ENCODE measurements at places on chromosomes 11 and 22.

DNA sequence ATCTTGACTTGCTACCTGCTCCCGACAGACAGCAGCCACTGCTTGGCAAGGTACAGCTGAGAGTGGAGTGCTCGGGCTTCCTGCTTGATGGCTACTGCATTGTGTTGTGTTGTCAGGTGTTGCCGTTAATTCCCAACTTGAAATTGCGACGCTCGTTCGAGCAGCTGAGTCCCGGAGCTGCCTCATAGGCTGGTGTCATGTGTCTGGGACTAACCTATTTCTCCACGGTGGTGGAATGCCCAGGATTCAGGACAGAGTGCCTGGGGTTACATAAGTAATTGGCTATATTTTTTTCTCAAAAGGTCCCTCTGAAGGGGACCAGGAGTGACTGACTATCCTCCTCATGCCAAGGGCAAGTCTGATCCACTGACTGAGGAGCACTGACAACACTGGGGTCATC, 18.5 kb downstream of the COMMD9 start:
- no peak for DNase-seq

DNA sequence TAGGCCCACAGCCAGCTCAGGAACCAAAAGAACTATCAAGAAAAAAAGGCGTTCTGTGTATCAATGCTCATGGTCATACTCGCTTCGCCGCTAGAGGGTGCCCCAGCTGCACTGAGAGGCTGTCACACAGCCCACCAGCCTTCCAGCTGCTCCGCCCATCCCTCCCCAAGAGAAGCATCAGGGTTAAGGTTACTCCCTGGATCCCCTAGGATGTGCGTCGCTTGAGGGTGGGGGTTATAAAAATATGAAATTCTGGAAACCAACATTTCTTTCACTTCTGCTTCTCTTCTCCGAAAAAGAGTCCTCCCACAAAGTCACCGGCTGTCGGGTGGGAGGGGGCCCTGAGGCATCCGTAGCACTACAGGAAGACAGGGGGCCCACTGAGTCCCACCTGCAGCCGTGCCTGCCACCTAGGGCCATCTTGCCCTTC, 1.7 kb downstream of the CBX6 start:
- DNase-seq: peak; percentile 82

DNA sequence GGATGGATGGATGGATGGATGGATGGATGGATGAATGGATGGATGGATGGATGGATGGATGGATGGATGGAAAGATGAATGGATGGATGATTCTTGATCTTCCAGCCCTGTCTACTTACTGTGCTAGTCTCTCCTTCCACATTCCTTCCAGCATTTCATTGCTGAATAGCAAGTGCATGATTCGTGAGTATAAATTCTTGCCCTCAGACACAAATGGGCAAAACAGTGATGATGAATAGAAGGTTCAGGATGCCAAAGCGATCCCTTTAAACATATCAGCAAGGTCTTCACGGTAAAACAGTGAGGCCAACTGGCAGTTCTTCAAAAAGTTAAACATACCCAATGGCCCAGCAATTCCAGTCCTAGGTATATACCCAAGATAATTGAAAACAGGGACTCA, 400.2 kb downstream of the MN1 start:
- DNase-seq: no peak

GRCh38 chr22:27113211-27113635, 455.8 kb downstream of the MIAT start:
- DNase-seq: no peak

DNA sequence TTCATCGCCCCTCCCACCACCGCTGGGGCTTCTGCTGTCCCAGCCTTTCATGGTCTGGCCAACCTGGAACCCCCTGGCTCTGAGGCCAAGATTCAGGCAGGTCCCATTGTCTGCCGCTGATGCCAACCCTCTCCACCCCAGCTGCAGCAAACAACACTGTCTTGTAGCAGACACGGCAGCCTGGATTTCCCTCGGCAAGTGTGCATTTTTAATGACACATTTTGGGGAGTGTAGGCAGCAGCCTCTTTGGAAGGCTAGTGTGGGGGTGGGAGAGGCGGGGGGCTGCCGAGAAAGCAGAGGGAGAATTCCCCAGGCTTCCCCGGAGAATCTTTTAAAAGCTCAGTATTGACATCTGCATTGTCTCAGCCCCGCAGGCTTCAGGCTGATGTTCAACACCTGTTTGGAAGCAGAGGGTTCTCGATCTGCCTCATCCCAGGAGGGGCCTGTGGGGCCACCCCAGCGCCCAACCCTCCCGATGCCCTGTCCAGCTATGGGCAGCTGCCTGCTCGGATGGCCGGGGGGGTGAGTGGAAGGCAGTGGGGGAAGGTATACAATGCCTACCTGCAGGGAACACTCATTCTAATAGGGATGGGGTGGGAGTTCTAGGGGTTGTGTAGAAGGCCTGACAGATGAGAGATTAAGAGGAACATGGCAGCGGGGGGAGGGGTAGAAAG, 41.5 kb downstream of the NECTIN1 start:
- DNase-seq: no peak

DNA sequence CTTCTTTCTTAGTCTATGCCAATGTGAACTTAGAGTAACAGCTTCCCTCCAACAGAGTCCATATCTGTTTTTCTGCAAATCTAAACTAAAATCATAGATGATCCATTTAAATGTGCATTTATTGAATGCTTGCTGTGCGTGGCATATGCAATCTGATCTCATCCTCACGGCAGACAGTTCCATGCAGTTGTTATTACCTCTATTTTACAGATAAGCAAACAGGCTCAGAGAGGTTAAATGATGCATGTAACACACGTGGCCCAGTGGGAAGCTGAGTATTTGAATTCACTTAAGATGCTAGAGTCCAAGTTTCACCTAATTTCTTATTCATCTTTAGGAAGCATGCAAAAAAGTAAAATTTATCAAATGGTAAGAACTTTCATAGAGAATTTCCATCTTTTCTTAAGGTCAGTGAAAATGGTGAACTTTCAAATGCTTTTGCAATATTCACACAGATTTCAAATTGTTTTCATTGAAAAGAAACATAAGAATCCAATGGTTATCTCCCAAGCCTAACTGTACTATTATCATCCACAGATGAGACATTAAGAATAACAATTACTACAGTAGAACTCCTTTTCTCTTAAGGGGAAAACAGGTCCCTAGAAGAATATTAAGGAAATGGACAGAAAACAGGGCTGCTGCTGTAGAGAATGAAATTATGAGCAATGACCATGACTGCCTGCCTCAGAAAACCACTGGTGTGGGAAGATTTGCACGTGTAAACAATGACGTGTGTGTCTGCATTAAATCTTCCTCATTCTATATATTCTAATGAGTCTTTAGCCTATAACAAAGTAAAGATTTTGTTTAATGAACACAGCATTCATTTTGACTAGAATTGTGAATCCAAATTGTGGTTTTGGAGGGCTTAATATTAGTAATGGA, 1171.3 kb downstream of the LRRC4C start:
- DNase-seq: no peak

- DNase-seq: no peak
Observed at GRCh38 chr11:33747979-33748378, 11.8 kb upstream of the CD59 start.

GRCh38 chr22:32265882-32266767, 11.0 kb upstream of the SLC5A4 start:
- peak; percentile 57 for DNase-seq

GRCh38 chr11:107882095-107882820, 23.7 kb upstream of the SLC35F2 start:
- DNase-seq: no peak

DNA sequence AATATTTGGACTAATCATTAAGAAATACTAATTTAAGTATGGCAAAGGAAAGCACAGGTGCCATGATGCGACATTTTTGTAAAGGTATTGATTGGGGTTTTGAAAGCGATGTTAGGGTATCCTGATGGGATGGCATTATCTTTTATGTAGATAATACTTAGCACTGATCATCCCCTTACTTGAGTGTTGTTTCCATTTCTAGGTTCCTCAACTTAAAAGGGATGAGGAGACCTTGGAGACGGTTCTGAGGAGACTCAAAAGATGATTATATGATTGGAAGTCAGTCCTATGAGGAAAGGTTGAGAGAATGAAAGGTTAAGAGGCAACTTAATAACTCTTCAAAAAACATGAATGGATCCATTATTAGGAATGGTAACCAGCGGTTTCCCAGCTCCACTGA, 11.1 kb downstream of the KMT2A start:
- no peak for DNase-seq

DNA sequence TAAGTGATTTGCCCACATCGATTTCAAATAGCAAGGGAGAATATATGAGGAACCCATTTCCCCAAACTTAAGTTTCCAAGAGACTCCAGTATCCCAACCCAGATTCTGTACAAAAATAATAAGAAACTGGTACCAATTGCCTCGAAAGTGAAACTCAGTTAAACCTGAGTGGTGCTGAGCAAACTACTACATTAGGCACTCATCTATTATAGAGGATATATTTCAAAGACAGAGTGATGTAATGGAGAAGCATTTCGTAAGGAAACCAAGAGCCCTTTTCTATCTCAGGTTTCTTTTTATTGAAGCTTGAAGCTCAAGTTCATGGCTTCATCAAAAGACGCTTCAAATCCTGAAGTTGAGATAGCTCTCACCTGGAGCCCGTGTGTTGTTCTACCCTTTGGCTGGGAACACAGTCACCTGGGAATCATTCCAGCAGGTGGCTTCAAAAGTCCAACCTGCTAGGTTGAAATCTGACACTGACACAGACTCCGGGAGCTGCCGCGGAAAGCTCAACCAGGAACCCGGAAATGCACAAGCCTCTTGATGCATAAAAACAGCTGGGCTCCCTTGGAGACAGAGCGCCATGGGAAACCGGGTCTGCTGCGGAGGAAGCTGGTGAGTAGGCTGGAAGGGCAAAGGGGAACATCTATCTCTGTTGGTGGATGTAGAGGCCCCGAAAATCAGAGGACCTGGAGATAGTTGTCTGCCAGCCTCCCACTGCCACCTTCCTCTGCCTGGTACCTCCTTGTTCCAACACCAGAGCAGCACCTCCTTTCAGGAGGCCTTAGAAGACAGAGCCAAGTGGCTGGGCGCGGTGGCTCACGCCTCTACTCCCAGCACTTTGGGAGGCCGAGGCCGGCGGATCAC, at the start of gene C11orf52:
TSS of gene C11orf52 (plus strand) at position 524 of the 867 bp plus-strand sequence. CDS start at position 584, 60 bp downstream.
- no peak for DNase-seq

GRCh38 chr11:134503596-134503995, 91.6 kb upstream of the B3GAT1 start:
- no peak for DNase-seq

DNA sequence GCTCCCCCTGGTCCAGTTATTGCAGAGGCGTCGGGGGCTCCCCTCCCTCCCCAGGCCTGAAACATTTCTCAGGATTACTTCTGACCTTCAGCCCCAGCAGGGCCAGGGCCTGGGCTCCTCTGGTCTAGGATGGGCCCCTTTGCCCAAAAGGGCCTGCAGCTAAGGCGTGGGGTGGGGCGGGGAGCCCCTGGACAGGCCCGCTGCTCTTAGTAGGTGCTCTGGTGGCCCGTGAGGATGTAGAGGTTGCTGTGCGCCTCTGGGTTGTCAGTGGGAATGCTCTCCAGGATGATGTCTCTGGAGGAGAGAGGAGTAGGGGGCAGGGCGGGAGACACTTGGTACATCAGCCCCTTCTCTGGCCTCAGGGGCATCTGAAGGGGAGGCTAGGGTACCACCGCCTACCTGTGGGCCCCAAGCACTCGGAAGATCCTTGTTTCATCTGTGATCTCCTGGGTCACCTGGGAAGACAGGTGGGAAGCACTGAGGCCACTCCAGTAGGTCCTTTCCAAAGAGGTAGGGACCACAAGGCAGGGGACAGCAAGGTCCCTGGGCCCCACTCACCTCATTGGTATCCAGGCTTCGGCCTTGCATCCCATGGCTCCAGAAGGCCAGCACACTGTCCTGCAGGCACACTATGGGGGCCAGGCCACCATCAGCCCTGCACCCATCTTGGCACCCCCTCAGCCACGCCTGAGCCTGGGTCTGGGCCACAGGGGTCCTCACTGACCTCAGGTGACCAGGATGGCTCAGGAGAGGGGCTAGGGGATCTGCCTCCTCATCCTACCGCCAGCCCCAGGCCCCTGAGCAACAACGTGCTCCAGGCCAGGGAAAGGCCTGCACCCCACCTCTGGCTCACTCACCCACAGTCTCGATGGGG, 11.2 kb upstream of the SF1 start:
- DNase-seq: no peak

- DNase-seq: no peak
Observed at GRCh38 chr22:43370036-43370435, 26.9 kb upstream of the SCUBE1 start.

DNA sequence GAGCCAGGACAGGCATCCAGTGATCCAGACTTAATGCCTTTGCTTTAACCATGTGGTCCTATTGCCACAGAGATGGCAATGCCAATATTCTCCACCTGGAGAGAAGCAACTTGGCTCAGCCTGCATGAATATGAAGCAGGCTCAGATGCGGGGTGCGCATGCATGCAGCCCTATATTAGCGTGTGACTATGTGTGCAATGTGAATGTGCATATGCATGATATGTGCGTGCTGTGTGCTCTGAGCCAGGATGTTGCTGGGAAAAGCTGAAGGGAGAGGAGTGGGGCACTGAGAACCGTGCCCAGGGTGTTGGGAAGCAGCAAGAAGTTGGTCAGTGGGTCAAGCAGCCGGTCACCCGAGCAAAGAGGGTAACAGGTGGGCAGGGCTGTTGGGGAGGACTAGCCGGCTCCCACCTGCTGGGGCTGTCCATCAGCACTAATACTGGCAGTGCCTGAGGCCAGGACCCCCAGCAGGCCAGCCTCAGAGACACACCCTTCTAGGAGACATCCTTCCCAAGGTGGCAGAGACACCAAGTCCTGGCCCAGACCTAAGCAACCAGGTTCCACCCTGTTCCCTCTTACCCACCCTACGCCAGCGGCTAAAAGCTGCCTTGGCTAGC, 24.8 kb upstream of the MYOD1 start:
- DNase-seq: no peak

DNA sequence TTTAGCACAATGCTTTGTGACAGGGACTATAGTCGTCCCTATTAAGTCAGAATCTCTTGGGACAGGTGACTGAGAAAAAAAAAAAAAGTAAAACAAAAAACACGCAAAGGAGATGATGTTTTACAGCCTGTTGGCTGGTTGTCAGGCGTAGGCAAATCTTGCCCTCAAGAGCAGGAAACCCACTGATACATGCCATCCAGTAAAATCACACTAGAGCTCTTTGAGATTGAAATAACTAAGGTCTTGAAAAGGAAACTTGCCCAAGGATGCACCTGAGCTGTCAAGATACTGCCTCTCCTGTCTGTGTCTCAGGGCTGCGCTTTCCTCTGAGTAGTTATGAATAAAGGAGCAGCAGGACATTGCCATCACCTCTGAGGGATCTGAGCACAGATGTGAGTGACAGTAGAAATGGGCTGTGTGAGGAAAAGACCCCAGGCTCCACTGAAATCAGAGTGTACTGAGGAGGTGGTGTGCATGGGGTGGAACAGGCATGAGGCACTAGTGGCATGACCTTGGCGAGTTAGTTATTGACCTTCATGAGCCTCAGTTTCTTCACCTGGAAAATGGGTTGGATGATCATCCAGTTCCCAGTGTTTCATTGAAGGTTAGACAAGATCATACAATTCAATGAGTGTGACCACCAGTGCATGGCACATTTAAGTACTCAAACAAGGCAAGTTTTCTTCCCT, 23.3 kb downstream of the MICAL2 start:
- no peak for DNase-seq
